B cell (primary cell): ENCODE measurements at places on chromosomes 7 and 10. TPM values are rescaled to one million over a fixed set of nuclear protein-coding genes. Genes with fewer than 3 reads are reported as not detected.

Gene CYP2W1
- total RNA-seq, result not detected in 2 replicates

Gene ZNF853
- total RNA-seq, result 5.2 and 6.3 TPM in 2 replicates

Gene CTAGE4
- not detected in 2 replicates for total RNA-seq

Gene SFTPA1
- not detected in 2 replicates for total RNA-seq

Gene LRWD1
- total RNA-seq, result 83.7 and 91.6 TPM in 2 replicates

Gene ADIRF
- not detected in 2 replicates for total RNA-seq

Gene BZW2
- total RNA-seq, result 17.0 and 18.4 TPM in 2 replicates

Gene CYP26C1
- 0.19 and 0.57 TPM in 2 replicates for total RNA-seq

Gene FBXO24
- total RNA-seq, result 1.6 and 2.2 TPM in 2 replicates

Gene ANKRD1
- total RNA-seq, result not detected in 2 replicates

Gene PHKG1
- total RNA-seq, result 3.3 and 4.0 TPM in 2 replicates

Gene TLX1
- not detected in 2 replicates for total RNA-seq

Gene CYP3A7
- not detected in 2 replicates for total RNA-seq

Gene PRPS1L1
- total RNA-seq, result not detected in 2 replicates

Gene NPC1L1
- not detected in 2 replicates for total RNA-seq

Gene HOXA4
- total RNA-seq, result 0.24 TPM in 1 of 2 replicates, not detected in the other

Gene ABCB4
- 40.0 and 45.0 TPM in 2 replicates for total RNA-seq

Gene SYCE1
- total RNA-seq, result not detected in 2 replicates

Gene CPEB3
- total RNA-seq, result 5.0 and 6.7 TPM in 2 replicates

Gene DDC
- not detected in 2 replicates for total RNA-seq

Gene LIPF
- not detected in 2 replicates for total RNA-seq

Gene NUTM2B
- total RNA-seq, result 0.80 and 1.3 TPM in 2 replicates

Gene HOXA7
- total RNA-seq, result not detected in 2 replicates

Gene AASS
- total RNA-seq, result 10.6 and 10.8 TPM in 2 replicates

Gene HGF
- total RNA-seq, result not detected in 2 replicates

Gene JAZF1
- 38.6 and 42.3 TPM in 2 replicates for total RNA-seq
